CD4-positive, alpha-beta T cell treated with Interferon alpha-2 for 1 hour (primary cell): ENCODE measurements at places on chromosomes 5 and 9.

DNA sequence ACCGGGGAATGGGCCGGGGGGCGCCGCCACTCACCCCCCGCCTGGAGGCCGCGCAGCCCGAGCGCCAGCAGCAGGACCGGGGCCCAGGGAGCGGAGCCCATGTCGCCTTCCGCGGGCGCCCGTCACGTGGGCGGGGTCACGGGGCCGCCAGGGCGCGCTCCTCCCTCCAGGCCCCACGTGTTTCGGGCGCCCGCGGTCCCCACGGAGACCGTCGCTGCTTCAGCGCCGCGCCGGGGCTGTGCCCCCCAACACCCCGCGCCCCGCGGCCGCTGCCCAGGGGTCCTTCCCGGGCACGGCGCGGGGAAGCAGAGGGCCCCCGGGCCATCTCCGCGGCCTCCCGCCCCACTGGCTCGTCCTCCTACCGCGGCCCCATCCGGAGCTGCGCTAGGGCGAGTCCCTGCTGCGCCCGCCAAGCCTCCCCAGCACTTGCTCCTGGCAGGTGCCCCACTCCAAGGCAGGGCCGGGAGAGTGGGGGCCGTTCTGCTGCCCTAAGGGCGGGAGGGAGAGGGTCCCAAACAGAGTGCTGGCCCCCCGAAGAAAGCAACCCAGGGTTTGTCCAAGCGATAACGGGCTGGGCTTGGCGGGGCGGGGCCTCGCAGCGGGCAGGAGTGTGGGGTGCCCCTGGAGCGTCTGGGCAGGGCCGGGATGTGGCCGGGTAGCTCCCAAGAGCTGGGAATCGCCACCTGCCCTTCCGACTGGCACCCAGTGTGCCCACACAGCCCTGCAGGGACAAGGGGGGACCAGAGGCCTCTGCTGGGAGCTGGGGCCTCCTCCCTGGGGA lies at the start of gene DPP7:
TSS of gene DPP7 (minus strand) at position 121 of the 781 bp plus-strand sequence. CDS start at position 101, 20 bp downstream.
- peak; percentile 70 for DNase-seq

DNA sequence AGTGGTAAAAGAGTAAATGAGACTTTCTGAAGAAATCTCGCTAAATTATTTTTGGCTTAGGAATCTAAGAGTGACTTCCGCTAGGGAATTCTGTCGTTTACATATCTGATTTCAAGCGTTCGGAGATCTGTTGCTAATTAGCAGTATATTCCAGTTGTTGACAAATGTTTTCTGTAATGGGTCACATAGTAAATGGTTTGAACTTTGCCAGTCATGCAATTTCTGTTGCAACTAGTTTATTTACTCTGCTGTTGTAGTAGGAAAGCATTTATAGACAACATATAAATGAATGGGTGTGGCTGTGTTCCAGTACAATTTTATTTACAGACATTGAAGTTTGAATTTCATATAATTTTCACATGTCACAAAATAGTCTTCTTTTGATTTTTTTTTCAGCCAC lies 57.4 kb upstream of the JAK2 start:
- DNase-seq: no peak

DNA sequence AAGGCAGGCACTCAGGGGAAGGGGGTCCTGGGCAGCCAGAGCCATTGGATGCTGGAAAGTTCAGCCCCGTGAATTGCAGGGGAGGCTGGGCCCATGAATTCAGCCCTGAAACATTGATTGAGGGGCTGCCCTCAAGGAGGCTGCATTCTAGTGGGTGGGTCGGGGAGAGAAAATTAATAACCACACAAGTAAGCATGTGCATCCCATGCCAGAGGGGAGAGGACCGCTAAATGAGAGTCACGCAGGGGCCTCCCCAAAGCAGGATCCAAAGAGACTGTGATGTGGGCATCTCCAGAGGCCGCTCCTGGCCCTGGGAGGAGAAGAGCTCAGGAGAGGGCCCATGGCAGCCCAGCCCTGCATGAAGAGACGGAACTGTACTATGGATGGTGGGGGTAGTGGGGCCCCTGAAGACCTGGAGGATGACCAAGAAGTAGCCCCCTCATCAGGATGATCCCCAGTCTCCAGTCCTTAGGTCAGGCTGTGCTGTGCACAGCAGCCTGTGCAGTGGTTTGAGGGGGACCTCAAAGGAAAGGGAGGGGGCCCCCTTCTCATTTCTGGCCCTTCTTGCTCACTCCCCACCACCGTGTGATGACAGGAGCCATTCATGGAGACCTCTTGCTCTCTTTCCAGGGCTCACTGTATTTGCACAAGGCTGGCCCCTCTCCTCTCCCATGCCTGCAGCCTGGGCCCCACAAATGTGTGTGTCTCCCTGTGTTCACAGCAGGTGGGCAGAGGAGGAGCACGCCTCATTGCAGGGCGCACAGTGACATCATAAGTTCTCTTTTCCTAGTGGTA lies 233.6 kb upstream of the IRX1 start:
- DNase-seq: no peak

GRCh38 chr5:164998142-164998541 lies 1492.7 kb downstream of the MAT2B start:
- no peak for DNase-seq

GRCh38 chr5:141816598-141817399 lies 61.4 kb downstream of the PCDH1 start:
- DNase-seq: no peak

GRCh38 chr5:157068785-157069184 lies 9.9 kb upstream of the HAVCR1 start:
- no peak for DNase-seq

GRCh38 chr5:60703944-60704343 lies 4.0 kb upstream of the DEPDC1B start:
- no peak for DNase-seq

DNA sequence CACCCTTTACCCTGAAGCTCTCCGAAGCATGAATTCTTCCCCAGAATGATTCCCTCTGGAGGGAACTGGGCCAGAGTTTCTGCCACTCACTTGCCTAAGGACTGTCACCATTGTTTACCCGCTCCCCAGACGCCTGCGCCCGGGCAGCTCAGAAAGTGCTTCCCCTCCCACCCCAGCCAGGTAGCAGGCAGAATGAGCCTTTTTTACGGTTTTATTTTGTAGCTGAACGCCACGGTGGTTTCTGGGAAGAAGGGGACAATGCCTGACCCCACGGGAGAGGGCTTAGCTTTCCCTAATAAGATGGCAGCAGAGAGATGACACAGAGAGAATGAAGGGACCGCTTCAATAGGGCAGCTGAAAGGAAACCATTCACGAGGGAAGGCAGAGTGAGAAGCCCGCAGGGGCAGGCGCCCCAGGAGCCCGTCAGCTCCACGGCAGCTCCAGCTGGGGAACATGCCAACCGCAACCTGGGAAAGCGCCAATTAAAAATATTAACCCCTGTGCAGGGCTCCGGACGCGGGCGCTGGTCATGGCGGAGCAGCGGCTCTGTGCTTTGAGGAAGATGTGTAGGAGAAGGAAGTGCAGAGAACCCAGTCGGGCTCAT lies 20.4 kb upstream of the NTNG2 start:
- DNase-seq: no peak

DNA sequence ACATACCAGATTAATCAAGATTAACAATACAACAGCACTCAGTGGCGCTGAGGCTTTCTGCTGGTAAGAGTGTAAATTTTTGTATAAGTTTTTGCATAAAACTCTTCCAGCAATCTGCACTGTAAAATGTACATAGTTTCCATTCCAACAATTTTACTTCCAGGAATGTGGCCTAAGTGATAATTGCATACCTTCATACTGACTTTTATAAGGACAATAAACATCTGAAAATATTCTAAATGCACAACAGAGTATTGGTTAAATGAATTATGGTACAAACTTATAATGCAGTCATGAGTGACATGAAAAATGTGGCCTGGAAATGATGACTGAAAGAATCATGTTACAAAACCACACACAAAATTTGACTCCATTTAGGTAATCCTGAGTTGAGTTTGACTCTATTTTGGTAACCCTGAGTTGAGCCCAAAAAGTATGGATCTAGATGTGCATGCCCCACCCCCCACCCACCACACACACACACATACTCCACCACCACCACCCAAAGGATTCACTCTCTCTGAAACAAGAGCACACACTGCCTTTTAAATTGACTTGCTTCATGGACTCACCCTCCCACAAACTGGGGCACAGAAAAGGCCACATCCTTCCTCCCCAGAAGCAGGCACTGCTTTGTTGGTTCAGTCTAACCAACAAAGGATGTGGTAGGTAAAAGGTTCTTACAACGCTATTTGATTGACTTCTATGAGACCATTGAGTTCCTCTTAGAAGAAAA lies 137.6 kb downstream of the SUSD1 start:
- DNase-seq: peak; percentile 79

DNA sequence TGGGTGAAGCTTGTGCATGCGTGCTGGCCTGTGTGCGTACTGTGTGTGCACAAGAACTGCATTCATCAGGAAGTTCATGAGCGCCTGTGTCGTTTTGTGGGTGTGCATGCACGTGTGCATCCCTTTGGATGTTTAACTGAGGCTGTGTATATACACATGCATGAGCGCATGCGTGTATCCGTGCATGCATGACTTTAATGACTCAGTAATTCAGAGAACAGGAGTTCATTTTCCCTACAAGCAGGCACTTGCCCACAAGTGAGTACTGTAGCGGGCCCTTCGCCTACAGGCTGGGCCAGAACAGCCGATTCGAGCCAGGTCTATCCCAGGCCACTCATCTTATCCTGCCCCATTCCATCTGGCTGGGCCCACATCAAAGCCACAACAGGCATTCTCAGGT lies 29.8 kb downstream of the CORO2A start:
- no peak for DNase-seq

GRCh38 chr9:87872079-87872624 lies 10.5 kb upstream of the SPATA31E1 start:
- DNase-seq: no peak

DNA sequence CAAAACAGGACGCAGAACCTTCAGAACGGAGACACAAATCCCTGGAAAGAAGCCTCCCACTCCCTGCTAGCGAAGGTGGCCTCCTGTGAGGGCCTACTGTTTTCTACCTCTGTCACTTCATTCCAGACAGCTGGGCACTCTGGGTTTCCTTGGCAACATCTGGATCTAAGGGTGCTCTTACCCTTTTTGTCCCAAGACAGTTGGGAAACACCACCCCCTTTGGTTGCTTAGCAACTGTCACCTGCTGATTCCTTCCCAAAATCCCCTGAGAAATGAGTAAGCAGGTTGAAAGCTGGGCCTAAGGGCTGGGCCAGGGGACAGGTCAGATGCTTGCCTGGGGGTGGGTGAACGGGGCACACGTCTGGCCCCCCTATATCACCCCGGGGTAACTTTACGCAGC lies 29.4 kb downstream of the NANS start:
- DNase-seq: no peak

DNA sequence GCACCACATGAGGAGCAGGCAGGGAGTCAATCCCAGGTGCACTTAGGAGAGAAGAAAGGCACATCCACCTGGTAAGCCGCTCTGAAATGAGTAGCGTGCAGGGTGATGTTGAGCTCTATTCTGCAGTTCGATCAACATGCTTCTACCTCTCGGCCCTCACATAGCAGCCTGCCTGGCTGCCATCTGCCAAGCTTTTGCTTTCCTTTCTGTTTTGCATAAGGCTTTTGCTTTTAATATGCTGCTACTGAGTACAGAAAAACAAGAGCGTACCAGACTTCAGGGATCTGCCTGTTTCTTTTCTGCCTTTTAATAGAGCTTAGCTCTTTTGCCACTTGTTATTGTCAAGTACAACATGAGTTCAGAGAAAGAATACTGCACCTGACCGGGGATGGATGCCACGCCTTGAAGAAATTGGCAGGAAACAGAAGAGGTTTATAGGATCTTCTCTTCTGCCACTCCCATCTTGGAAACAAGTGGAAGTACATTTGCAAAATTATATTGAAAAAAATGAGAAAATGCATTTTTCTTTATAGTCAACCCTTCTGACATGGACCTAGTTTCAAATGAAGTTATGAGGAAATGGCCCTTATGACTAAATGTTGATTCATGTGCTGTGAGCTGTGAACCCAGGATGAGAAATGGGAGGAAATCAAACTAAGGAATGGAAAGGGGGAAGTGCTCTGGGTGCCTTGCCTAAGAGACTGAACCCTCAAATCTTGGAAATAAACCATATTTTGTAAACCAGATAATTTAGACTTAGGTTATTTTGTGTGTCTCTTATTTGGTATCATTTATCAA lies 4.0 kb upstream of the FCHO2 start:
- DNase-seq: no peak

DNA sequence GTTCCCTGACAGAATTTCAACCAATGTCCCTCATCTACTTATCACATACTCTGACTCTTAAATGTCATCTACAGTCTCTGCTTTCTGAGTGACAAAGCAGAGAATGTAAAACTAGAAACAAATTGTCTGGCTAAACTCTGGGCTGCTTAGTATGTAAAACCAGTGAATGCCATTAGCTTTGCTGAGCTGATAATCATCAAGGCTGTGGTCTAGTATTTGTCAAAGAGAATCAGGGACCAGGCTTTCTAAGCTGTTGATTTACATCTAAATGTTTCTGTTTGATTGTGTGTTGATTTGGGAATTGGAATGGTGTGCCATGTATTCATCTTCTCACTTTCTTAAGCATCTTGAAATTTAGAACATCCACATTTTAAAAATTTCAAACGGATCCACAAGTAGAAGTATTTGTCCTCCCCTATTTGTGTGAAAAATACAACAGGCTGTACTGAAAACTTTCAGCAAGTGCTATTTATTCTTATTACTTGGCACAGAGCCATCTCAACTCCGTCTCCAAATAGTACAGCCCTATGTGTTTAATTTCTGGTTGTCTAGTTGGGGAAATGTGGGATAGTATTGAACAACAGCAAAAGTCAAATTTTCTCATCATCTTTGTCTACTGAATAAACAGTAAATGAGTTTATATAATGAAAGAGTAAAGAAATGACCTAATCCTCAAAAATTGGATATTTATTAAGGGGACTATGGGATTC lies 251.5 kb downstream of the KCTD16 start:
- no peak for DNase-seq

DNA sequence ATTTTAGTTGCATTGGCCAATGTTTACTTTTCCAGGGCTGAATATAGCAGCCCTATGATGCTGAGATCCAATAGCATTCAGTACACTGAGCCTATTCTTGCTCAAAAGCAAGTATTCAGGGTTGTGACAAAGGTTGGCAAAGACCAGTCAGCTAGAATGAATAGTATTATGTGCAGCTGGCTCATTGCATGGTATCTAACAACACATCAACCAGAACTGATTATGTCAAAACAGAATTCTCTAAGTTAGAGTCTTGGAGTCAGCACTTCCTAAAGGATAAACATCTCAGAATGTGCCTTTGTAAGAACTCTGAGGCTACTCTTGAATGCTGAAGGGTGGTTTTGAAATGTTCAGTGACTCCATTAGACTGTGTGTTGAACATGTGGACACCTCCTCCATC lies 774.5 kb upstream of the RGMB start:
- DNase-seq: no peak

- DNase-seq: no peak
Observed at GRCh38 chr5:172758077-172758833, 12.7 kb downstream of the DUSP1 start.

DNA sequence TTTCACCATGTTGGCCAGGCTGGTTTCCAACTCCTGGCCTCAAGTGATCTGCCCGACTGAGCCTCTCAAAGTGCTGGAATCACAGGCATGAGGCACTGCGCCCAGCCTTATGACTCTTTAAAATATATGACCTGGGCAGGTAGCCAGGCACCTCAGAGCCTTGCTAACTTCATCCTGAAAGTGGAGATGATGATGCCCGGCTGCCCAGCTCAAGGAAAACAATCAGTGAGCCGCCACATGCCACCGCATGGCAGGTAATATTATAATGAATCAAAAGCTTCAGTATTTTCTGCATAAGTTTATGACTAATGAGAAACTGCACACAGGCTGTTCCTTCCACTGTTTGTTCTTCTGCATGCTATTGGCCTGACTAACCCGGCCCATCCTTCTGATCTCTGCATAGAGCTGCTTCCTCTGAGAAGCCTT lies 30.4 kb upstream of the DMRT1 start:
- no peak for DNase-seq

- no peak for DNase-seq
Observed at GRCh38 chr9:82970359-82970758, 92.6 kb downstream of the RASEF start.
